ENCODE measurements at places on chromosomes 2 and 18.

DNA sequence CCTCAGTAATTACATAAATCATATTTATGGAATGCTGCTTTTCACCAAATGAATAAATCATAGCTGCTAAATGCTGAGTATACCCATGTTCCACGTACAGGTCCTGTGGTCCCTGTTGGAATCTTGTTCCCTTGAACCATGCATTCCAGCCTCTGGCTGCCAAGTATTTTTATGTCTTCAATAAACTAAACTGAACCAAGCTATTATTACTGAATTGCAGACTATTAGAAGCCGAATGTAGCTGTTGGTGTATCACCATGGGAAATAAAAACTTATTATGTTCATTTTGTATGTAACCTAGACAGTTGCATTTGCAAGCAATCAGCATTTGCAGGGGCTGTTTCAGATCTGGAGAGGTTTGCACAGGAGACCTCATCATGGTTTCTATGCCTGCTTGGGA is 362.4 kb downstream of the ADCYAP1 start:
- DNase-seq: no peak

DNA sequence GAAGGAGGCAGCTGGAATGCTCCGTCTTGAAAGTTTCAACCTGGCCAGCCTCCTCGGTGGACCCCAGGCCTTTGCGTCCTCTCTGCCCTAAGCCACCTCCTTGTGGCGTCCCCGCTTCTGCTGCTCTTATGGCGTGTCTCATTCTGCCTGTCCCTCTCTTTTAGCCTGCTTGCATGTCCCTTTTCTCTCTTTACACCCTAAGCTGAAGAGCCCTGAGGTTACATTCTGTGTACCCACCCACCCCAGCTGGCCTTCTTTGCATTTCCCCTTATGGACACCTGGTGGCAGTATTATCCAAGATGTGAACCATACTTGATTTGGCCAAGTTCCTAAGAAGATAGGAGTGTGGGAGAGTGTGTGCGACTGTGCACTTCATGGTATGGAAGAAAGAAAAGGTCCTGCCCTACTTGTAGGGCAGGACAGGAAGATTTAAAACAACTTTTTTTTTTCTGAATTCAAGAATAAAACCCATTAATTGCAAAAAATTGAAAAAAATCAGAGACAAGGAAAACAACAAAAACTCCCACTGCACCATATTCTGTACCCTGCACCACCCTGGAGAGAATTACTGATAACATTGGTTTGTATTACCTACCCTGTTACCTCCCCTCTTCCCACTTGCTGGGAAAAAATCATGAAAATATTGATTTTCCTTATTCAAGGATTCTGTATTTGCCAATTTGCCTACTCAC is 77.4 kb downstream of the DYSF start:
- no peak for DNase-seq

- no peak for DNase-seq
These were observed 142.4 kb downstream of the ZFP36L2 start for GRCh38 chr2:43083710-43084698.

DNA sequence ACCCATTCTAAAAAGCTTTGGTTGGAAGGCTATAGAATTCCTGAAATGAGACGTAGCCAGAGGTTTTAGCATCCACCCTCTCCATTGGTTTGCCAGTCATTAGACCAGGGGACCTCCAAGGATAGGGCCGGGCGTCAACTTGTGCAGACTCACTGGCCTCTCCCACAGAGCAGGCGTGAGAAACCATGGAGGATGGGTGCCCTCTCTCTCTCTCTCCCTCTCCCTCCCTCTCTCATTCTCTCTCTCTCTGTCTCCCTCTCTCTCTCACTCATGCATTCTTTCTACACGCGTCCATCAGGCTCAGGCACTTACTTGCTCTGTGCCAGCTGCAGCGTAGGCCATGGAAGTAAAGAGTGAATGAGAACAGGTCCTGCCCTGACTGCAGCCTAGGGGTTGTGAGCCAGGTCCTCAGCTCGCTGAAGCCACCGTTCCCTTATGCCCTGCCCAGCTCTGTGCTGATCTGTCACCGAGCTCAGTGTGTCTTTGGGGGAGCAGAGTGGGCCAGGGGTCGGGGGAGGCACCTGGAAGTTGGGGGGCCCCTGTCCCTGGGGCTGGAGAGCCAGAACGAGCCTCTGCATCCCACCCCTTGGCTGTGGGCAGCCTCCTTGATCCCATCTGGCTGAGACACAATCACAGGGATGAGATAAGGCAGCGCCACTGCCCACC is 304.4 kb upstream of the HS6ST1 start:
- no peak for DNase-seq

DNA sequence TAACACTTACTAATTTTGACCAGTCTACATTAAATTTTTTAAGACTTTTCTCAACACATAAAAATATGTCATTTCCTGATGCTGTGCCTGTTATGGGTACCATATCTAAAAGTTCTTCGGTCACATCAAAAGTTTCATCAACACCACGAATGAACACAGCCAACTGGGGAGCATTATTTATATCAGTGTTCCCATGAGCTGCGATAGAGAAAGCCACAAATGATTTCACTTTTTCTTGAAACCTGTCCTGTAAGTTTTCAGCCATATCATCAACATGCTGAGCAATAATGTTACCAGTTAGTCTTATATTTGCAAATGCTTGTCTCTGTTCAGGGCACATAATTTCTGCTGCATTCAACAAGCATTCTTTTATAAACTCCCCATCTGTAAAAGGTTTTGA is 30.4 kb upstream of the NCL start:
- DNase-seq: no peak

- DNase-seq: no peak
These were observed 198.7 kb downstream of the PTGR3 start for GRCh38 chr18:75010278-75010677.

- no peak for DNase-seq
These were observed 565.4 kb upstream of the LRRTM1 start for GRCh38 chr2:80869858-80870438.

GRCh38 chr18:79532313-79533007 is 136.7 kb downstream of the NFATC1 start:
- DNase-seq: no peak

GRCh38 chr2:14516844-14517243 is 115.7 kb upstream of the LRATD1 start:
- no peak for DNase-seq

- no peak for DNase-seq
These were observed 33.5 kb upstream of the CCDC93 start for GRCh38 chr2:118047380-118047826.

DNA sequence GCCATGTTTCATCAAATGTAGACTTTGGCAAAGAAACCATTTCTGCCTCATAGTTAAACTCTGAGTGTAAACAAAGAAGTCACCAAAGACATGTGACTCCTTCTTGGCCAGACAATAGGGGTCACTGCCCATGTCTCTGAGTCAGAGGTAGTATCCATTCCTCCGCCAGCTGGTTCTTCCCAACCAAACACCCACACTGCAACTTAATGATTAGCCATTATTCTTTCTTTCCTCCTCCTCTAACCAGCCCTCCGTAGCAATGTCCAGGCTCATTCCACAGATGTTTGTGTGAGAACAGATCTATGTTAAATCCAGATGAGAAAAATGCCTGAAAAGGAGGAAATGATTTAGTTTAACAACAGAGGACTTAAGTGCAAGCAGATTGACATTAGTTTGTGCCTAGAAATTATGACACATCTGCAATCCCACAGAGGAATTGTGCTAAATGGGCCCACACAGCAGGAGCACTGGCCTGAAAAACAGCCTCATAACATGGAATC is 127.9 kb upstream of the SH3BP4 start:
- no peak for DNase-seq

DNA sequence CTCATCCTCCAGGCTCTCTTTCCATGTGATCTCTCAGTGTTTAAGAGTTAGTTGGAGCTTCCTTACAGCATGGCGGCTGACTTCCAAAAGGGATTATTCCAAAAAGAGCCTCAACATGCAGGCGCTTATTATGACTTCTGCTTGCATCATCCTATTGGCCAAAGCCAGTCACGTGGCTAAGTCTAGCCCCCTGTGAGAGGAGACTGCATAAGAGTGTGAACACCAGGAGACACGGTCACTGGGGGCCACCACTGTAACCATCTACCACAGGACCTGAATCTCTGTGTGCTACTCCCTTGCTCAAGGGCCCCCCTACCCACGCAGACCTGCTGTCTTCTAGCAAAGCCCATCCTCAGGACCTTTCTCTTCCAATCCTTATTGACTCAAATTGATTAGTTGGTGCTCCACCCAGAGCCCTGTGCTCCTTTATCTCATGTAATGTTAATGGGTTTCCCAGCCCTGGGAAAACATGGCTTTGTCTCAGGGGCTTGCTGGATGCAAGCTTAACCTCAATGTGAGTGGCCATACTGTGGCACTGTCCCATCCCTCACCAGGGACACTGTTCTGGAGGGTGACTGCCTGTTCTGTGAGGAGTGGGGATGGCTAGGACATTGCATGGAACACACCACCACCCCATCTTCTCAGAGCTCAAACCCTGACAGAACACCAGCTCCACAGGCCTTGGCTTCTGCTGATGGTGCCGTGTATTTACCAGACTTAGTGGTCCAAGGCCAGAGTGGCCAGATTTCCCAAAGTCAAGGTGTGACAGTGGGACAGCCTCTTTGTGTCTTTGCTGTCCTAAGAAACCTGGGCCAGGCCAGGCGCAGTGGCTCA is 4.2 kb downstream of the IL1RN start:
- DNase-seq: no peak

- no peak for DNase-seq
These were observed 71.1 kb downstream of the DSC3 start for GRCh38 chr18:30971338-30971956.

DNA sequence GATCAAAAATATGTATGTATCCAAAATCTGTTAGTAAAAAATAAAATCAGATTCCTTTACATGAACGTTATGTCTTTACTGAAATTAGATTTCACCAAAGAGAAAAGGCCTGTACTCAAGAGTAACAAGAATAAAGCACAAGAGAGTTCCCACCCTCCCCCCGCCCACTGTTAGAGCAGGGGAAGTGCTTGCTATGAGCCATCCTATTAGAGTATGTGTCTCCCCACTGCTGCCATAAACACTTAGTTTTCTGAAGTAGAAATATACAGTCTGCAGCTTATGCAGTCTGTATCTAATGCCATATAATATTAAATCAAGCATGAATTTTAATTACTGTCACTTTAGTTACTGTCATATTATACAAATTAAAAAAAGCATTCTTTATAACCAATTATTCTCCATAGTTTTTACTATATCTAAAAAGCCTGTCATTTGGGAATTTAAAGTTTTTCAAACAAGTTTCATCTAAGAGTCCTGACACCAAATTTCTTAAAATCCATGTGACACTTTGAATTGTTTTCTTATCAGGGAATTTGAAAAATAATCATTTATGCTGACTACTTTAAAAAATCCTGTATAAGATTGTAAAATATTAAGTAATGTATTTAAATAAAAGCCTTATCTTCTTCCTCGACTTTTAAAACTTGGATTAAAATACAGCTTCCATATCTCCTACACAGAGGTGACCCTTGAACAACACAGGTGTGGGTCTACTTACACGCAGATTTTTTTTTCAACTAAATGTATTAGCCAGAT is 51.8 kb upstream of the GPR75 start:
- DNase-seq: no peak

- DNase-seq: no peak
These were observed 325.4 kb downstream of the ZNF804A start for GRCh38 chr2:184923751-184924150.

- no peak for DNase-seq
These were observed 146.2 kb upstream of the AGAP1 start for GRCh38 chr2:235347691-235348090.

GRCh38 chr2:33015421-33016142 is 68.8 kb downstream of the LTBP1 start:
- no peak for DNase-seq

GRCh38 chr2:16197504-16198147 is 257.3 kb downstream of the MYCN start:
- no peak for DNase-seq

DNA sequence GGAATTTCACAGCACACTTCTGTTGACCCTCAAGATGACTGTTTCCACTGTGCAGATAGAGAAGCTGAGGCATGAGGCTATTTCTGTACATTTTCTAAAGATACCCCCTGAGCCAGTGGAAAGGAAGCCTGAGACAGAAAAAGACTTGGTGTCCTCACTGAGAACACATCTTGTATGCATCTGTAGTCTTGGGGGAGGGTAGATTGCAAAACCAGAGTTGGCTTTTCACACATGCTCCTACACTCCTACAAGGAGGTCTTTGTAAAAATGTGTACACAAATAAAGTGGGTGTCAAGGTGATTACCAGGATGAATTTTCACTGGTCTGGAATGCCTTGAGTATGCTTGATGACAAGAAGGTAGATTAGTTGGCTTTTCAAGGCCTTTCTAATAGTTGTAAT is 98.0 kb downstream of the KCTD18 start:
- no peak for DNase-seq

Measured in substantia nigra (tissue), 51 donors.